ENCODE measurements at places on chromosomes 3 and 15.

DNA sequence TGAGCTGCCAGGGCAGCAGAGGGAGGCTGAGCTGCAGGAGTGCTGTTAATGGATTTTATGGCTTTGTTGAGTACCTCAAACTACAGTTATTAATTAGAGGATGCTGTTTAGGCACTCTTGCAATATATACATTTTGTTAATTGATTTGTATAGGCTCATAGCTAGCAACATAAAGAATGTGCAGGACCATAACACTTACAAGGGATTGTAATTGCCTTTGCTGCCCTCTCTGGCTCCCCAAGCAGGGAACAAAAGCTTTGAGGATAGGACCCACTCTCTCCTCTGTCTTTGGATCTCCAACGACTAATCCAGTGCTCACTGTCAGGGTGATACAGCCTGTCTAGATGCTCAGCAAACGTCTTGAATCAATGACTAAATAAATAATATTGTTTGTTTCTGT is 1.2 kb upstream of the CLSTN2 start:
- DNase-seq: peak; percentile 52

DNA sequence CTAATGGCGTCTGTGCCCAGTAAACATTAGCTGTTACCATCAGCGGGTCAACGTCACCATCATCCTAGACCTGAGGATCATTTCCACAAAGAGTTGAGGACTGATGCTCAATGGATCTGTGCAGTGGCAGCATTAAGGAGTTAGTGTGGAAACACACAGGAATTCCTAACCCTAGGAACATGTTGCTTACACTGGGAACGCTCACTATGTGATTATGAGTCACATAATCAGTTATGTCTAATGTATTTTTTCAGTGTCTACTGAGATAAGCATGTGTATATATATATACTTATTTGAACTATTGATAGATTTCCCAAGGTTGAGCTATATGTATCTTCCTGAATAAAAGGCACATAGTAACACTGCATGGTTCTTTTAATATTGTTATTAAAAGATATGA is 19.0 kb downstream of the ARNT2 start:
- no peak for DNase-seq

DNA sequence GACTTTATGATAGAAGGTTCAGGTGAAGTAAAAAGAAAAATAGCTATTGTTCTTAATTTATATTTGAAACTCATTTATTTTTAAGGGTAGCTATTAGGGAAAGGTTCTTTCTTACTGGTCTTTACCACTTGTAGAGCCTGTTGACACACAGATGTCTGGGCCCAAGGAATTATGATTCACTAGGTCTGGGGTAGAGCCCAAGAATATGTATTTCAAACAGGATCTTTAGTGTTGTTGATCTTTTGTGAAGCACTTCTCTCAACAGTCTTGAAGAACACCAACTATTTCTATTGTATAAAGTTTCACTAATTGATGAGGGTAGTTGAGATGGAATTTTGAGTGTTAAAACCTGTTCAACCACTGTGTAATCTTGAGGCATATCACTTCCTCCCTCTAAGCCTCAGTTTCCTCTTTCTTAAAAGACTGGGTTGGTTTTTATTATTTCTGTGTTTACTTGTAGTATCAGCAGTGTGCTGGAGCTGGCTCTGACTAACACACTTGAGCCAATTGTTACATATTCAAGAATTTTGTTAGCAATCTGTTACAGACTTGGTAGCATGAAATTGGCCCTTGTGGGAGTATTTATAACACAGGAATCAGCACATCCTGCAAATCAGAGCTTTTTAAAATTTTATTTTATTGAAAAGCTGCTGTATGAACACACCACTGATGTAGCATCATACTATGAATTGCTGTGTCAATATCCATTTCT is 155.9 kb downstream of the RBMS3 start:
- no peak for DNase-seq

DNA sequence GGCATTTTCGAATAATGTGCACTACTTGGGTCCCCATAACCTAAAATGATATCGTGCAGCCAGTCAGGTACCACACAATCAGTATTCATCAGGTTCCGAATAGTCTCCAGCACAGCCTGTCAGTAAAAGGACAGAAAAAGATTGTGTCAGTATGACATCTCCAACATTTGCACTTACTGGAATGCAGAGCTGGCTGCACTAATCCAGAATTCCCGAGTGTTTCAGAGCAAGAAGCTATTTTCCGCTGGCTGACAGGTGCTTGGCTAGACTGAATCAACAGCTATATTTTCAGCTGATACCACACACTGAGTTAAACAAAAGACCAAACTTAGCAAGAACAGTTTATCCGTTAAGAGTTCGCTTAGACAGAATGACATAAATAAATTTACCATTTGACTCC is 68.8 kb downstream of the AQR start:
- no peak for DNase-seq

- DNase-seq: no peak
Measured at GRCh38 chr3:191688756-191689433, 227.9 kb downstream of the PYDC2 start.

DNA sequence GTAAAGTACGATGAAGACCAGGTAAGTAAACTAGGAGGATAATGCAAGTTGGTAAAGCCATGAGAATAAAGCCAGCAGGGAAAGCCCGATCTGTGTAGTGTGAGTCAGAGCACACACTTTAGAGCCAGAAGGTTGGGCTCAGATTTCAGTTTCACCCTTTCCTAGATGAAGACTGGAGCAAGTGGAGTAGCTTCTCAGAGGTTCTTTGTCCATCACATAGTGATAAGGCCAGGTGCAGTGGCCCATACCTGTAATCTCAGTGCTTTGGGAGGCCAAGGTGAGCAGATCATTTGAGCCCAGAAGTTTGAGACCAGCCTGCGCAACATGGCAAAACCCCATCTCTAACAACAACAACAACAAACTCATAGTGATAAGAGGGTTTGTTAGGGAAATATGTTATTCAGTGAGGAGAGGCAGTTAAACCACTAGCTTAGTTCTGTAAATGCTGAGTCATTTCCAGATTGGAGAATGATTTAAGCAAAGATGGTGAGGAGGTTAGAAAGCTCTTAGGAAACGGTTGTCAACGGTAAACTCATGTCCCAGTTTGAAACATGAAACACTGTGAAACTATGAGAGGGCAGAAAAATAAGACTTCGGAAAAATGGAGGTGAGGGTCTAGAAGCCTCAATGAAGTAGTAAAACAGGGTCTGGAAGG is 39.0 kb downstream of the IL12A start:
- no peak for DNase-seq

DNA sequence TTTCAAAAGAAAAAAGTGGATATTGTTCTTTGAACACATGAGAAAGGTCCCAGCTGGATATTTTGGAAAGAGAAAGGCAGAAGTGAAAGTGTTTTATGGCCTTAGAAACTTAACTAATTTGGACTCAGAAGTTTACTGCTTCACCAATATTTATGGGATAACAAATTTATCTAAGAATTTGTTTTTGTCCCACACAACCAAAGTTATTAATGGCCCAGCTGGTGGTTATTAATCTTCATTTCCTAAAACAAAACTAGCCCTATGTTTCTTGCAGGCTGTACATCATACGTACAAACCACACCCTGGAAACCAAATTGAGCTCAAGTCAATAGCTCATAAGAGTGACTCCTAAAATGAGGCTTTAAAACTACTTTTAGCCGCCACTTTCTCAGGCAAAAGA is 372.9 kb upstream of the LMCD1 start:
- no peak for DNase-seq

DNA sequence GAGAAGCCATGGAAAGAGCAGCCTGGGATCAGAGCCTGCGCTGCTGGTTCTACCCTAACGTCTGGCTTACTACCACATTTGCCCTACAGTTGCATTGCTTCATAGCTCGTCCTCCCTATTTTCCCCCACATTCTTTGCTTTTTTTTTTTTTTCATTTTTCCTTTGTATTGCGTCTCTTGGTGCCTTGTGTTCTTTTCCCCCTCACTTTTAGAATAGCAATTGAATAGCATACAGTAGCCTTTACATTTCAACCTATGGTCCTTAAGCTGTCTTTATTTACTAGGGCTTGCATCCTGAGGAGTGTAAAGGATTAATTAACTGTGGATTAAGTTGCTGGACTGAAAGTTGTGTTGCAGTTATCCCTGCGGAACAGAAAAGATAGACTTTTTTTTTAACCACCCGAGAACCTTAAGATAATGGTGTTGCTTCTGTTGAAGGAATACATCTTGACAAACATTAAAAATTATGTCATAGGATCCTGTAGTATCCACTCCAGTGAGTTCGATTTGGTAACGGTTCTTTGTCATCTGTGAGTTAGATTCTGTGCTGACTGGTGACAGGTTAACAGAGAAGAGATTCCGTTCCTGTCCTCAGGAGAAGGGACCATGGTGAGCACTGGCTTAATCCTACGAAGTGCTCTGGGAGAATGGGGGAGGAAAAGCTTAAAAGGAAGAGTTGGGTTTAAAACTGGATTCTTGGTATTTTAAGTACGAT is 417.4 kb upstream of the NAALADL2 start:
- peak; percentile 5 for DNase-seq

- no peak for DNase-seq
Measured at GRCh38 chr3:191151653-191152052, 47.4 kb upstream of the OSTN start.

DNA sequence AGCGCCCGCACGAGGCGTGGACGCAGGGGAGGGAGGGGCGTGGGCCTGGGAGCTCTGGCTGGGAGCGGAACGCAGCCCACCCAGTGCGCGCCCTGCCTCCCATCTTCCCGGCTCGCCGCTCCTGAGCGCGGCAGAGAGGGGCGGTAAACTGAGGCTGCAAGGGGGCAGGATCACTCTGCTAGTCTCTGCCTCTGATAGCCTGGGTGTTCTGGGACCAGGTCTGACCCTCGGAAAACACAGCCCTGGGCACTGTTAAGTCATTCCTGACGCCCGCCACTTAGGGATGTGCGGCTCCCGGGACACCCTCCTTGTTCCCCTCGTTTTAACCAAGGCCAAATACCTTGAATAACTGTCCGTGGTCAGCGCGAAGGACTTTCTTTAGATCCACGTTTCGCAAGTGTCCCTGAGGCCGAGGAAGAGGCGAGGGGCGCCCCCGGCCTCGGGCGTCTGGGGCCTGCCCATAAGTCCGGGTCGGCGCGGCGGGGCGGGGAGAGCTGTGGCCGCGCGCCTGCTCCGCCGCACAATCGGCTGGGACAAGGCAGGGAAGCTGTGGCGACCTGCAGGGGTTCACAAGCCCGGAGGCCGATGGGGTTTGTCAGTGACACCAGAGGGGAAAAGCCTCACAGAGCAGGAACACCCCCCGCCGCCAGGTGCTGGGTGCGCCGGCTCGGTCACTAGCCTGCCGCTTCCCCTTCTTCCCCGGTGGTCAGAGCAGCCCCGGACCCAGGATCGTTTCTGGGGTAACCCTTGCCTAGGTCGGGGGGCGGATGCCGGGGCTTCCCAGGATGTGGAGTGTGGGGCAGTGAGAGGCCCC is 1.5 kb downstream of the ITPKA start:
- no peak for DNase-seq

DNA sequence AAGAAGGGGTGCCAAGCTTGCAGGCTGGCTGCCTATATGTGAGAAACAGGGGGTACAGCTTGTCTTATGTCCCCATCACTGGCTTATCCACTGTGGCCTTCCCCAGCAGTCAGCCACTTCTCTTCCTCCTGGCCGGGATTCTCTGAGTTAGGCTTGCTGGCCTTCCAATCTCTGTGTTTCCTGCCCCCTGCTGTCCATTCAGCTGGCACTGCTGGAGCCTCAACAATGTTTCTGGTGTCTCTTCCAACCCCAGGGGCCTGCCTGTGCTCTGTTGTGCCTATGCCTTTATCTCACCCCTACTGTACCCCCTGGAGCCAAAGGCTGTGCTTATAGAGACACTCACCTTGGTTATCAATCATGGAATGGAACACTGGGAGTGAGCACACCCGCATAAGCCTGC is 36.5 kb downstream of the ANAPC13 start:
- DNase-seq: peak; percentile 16

- no peak for DNase-seq
Measured at GRCh38 chr15:88987934-88988671, 74.9 kb upstream of the MFGE8 start.

DNA sequence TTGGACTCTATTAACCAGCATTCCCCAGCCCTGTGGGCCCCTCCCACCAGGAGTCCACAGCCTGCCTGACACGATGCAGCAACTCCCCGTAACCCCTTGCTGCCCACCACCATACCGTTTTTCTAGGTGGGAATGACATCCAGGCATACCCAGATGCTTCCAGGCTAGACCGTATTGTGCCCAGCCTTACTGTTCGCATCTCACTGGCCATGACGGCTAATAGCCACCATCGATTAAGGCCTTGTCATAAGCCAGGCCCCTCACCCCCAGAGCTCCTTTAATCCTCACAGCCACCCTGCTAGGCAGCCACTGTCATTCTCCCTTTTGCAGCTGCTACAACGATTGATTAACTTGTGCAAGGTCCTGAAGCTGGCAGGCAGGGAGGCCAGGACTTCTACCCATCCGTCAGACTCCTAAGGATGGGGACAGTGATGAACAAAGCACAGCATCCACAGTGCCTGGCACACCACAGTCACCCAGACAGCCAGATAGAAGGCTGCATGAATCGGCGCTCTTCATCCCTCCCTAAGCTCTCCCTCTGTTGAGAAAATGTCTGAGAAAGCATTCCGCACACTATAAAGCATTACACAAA is 60.0 kb upstream of the FLNB start:
- DNase-seq: no peak

DNA sequence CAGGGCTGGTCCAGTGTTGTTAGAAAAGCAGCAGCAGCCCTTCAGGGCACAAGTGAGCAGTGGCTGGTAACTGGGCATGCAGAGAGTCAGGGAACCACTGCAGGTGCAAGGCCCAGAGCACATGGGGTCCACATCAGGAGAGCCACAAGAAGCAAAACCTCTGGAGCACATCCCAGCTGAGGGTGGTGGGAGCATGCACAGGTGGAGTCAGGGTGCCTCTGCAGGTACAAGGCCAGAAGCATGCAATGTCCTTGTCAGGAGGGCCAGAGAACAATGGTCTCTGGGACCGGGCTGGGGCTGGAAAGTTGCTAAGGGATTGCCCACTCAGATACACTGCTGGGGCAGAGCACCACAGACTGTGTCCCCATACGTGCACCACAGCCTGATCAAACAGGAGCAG is 226.1 kb upstream of the UBE2E2 start:
- no peak for DNase-seq

DNA sequence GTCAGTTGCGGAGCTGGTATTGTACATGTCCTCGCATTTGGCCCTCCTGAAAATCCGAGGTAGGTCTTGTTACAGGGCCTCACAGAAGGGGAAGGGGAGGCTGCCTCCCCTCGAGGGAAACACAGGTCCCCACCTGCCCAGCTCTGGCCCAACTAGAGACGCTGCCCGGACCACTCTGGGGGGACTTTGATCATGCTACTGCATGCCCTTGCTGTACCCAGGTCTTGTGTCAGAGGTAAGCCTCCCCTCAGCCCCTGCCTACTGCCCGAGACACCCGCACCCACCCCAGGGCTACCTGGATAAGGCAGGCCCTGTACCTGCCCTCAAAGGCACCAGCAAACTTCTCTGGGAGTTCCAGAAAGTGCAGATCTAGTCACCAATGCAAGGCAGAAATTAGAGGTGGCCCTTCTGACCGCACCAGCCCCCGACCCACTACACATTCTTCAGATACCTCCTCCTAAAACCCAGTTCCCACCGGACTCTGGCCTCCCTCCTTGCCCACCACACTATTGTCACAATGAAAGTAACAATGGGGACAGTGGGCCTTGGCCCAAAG is 981 bp upstream of the SCAP start:
- DNase-seq: no peak

GRCh38 chr3:66856533-66856932 is 141.6 kb upstream of the KBTBD8 start:
- no peak for DNase-seq

- no peak for DNase-seq
Measured at GRCh38 chr3:62496503-62496902, 123.2 kb upstream of the FEZF2 start.

- no peak for DNase-seq
Measured at GRCh38 chr3:182760576-182761164, 32.6 kb upstream of the ATP11B start.

GRCh38 chr3:81789691-81790090 is 28.2 kb upstream of the GBE1 start:
- DNase-seq: no peak

All from NCI-H1436 (cell line).